ENCODE measurements at places on chromosomes 13 and 19. TPM values are rescaled to one million over a fixed set of nuclear protein-coding genes. Genes with fewer than 3 reads are reported as not detected.

ATP4A gene
- not detected for total RNA-seq

SULT2A1 gene
- total RNA-seq: not detected

KLK5 gene
- total RNA-seq: not detected

GRCh38 chr13:85277748-85278147 is 521.5 kb downstream of the SLITRK6 start:
- no peak for DNase-seq
- H3K4me3 ChIP-seq: no peak overlapping the region
- H3K36me3 ChIP-seq: no peaks in the 10 kb centered on the region
- H3K27ac ChIP-seq: no peak overlapping the region
- no peaks in the 10 kb centered on the region for H3K4me1 ChIP-seq

KLK14 gene
- 0.89 TPM for total RNA-seq

DNA sequence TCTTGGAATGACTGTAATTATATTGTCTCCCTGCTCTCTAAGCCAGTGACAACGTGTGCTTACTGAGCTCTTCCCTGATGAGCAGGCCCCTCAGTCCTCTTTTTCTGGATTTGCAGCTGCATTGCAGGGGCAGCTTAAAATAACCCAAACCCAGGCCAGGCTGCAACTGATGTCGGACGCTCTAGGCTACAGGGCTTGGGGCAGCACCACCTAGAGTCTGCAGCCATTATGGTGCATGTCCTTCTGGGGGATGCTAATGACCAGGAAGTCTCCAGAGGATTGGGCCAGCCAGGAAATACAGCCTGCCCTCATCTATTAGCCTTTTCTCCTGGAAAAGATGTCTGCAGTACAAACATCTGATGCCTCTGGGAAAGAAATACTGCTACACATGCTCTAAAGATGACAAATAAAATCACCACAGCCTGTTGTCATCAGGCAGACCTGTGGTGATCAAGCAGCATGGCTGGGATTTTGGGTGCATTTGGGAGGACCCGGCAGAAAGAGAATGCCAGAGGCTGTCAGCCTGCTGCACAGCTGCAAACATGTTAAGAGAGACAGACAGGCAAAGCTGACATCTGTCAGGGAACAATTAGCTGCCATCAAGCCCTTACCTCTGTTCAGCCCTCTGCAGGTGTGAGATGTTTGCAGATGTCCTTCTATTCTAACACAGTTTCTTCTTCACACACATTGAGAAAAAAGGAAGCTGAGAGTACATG is 51.8 kb downstream of the CCDC70 start:
- H3K36me3 ChIP-seq: no peaks in the 10 kb centered on the region
- DNase-seq: no peak

DNA sequence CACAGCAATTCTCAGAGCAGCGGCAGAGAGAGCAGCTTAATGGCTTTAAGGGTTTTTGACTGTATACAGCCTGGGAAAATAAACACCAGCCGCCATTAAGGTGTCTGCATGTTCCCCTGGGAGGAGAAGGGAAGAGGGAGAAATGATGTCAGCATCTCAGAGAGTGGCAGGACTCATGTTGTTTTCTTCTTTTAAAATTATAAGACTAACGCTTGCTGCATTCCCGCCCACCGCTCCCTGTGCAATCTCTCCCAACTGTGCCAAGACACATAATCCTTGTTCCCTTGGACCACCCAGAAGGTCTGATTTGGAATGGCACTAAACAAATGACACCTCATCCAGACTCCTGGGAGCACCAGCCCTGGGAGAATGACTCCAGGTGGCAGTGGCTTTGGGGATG is 27.7 kb upstream of the FAM216B start:
- H3K27me3 ChIP-seq: peaks cover 24% of the 10 kb centered on the region
- no peaks in the 10 kb centered on the region for H3K4me1 ChIP-seq
- DNase-seq: no peak
- H3K27ac ChIP-seq: no peak overlapping the region
- no peaks in the 10 kb centered on the region for H3K36me3 ChIP-seq

DNA sequence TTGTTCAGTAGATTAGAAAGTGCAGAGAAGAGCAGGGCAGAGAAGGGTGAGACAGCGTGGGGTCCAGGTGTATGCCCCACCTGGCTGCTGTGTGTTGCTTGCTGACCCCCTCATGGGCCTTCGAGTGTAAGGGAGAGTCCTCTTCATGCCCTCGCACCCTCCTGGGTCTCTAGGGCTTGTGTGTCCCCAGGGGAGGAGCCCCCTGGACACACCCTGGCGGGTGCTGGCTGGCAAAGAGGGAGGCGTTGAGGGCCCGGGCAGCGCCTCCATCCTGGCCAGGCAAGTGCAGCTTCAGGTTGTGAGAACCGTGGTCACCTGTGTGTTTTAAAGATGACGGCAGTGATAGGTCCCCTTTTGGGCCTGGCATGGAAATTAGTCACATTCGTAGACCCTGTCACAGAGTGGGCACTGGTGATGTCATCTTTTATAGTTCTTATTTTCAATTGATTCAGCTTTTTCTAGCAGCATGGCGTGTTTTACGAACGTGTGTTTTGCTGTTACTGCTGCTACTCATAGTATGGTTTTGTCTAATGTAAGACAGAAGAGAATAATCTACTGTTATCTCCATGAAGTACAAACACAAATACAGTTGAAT is 18.7 kb downstream of the TFDP1 start:
- H3K4me1 ChIP-seq: peaks cover 56% of the 10 kb centered on the region
- DNase-seq: no peak
- no peak overlapping the region for H3K4me3 ChIP-seq
- H3K27ac ChIP-seq: no peak overlapping the region
- H3K27me3 ChIP-seq: no peaks in the 10 kb centered on the region

DNA sequence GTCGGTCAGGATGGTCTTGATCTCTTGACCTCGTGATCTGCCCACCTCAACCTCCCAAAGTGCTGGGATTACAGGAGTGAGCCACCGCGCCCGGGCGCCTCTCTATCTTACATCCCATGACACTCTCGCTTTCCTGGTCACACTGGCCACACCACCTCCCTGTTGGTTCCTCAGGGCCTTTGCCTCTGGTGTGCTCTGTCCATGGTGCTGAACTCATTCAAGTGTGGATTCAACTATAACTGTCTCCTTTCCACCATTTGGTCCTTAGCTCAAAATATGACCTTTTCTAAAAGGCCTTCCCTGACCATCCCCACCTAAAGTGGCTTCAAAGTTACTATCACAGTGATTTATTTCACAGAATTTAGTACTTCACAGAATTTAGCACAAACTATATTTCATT is 3.7 kb upstream of the SMIM17 start:
- H3K36me3 ChIP-seq: peaks cover 5% of the 10 kb centered on the region
- H3K27ac ChIP-seq: no peak overlapping the region
- H3K4me3 ChIP-seq: no peak overlapping the region

RGCC gene
- 34.7 TPM for total RNA-seq

DNA sequence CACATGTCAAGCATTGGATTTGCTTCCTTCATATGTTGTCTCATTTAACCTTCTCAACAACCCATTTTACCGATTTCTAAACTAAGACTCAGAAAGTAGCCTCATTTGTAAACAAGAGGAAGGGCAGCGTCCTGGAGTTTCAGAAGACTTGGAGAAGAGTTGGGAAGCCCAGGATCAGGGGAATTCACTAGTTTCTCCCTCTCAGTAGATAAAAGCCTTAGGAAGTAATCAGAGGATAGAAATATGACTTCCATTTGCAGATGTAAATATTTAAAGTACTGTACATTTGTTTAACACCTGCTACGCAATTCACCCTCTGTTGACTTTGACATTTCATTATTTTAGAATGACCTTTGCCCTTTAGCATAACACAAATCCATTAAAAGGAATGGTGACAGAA is 216.4 kb downstream of the DCT start:
- H3K4me1 ChIP-seq: peaks cover 4% of the 10 kb centered on the region
- no peak for DNase-seq
- H3K4me3 ChIP-seq: no peak overlapping the region
- H3K27ac ChIP-seq: no peak overlapping the region
- H3K27me3 ChIP-seq: no peaks in the 10 kb centered on the region

CAMSAP3 gene
- 0.30 TPM for total RNA-seq

DNA sequence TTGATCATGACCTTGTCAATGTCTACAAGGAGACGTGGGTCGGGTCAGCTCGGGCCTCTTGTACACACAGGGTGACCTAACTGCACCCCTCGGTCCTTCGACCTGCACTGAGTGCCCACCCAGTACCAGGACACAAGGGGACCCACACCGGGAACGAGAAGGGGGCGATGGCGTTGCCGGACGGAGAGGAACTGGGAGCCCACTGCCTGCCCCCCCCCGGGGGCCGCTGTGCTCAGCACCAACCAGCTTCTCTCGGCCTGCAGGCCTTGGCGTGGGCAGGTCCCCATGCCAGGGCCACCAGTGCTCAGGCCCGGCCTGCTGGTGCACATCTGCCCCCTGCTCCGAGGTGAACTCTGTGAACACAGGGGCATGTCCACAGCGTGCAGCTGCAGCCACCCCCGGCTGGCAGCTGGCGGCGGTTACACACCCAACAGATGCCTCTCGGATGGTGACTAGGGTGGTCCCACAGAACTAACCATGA is 14.1 kb downstream of the CFD start:
- no peak overlapping the region for H3K27ac ChIP-seq
- no peak overlapping the region for H3K4me3 ChIP-seq
- no peaks in the 10 kb centered on the region for H3K27me3 ChIP-seq
- peaks cover 9% of the 10 kb centered on the region for H3K4me1 ChIP-seq
- peaks cover 3% of the 10 kb centered on the region for H3K36me3 ChIP-seq

GRCh38 chr13:81726037-81726726 is 1385.3 kb upstream of the SPRY2 start:
- no peaks in the 10 kb centered on the region for H3K36me3 ChIP-seq
- no peaks in the 10 kb centered on the region for H3K27me3 ChIP-seq
- no peaks in the 10 kb centered on the region for H3K4me1 ChIP-seq
- H3K4me3 ChIP-seq: no peak overlapping the region
- no peak for DNase-seq

- H3K36me3 ChIP-seq: no peaks in the 10 kb centered on the region
- H3K27ac ChIP-seq: no peak overlapping the region
- H3K27me3 ChIP-seq: no peaks in the 10 kb centered on the region
- H3K4me1 ChIP-seq: no peaks in the 10 kb centered on the region
- H3K4me3 ChIP-seq: no peak overlapping the region
These were observed 25.9 kb downstream of the LYL1 start for GRCh38 chr19:13076787-13077186.

- no peaks in the 10 kb centered on the region for H3K27me3 ChIP-seq
- no peaks in the 10 kb centered on the region for H3K36me3 ChIP-seq
- no peak overlapping the region for H3K4me3 ChIP-seq
- no peaks in the 10 kb centered on the region for H3K4me1 ChIP-seq
- no peak overlapping the region for H3K27ac ChIP-seq
These were observed 36.1 kb downstream of the OLFM4 start for GRCh38 chr13:53064731-53065130.

Measured in activated CD8-positive, alpha-beta memory T cell treated with anti-CD3 and anti-CD28 coated beads, Interleukin-2, amount 10 ng/mL, durations not matched to agents 7 days and 5 days (primary cell).